Frontal cortex (tissue), 4 donors: ENCODE measurements at places on chromosomes 11 and 22.

DNA sequence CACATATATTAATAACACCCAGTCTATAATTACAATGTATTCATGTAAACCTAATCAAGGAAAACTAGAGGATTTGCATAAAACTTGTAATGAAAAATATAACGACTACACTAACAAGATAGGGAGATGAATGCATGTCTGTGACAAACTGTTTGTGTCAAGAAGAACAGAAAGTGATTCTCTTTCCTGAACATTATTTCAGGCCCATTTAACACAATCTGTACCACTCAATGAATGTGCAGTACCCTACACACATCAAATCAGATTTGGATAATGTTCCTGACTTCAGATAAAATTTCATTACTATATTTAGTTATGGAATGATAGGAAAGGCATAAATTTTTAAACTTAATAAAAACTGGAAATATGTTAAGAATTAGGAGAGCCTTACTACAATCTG is 93.1 kb downstream of the CADM1 start:
- no peak for DNase-seq

DNA sequence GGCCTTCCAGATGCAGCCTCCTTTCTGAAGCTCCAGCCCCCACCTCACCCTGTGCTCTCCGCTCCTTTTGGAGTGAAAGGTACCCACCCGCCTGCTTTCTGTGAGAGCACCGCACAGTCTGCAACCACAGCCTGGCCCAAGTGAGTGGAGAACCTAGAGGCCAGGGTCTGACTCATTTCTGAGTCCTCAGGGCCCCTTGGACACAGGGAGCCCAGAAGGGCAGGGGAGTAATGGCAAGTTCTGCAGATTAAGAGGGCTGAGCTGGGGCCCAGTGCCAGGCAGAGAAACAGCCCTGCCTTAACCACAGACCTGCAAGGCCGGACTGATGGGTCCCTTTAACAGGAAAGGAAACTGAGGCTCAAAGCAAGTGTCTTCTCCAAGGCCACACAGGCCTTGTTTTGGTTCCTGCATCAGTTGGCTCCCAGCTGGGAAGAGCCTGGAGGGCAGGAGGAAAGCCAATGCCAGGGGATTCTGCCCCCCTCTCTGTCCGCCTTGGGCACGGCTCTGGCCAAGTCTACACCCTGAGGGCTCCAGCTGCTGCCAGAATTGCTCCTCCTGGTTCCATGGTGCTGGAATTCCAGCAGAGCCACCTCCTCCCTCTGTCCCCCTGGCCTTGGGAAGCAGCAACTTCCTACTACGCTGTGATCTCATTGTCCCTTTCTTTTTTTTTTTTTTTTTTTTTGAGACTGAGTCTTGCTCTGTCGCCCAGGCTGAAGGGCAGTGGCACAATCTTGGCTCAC is 55.1 kb downstream of the CYTH4 start:
- no peak for DNase-seq

GRCh38 chr22:38272373-38273134 is at the start of gene TMEM184B:
TSS of gene TMEM184B (minus strand) at chr22:38273010. CDS start at chr22:38247961, 25,049 bp downstream.
- peak; percentile 94 for DNase-seq

DNA sequence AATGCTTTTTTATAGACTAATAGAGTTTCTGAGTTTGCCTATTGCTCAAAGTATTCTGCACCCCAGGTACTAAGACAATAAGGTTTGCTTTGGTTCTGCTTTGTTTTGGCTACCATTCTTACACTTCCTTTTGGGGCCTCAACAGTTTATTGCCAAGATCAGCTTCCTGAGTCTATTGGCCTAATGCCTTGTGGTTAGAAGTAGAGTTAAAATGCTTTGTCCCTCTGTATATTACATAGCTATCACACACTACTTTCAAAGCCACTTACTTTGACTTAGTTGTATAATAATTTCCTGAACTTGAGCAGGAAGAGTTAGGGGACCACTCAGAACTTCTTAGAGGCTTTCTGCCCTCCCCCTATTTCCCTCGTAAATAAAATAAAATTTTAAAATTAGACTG is 96.5 kb downstream of the DLG2 start:
- DNase-seq = no peak

DNA sequence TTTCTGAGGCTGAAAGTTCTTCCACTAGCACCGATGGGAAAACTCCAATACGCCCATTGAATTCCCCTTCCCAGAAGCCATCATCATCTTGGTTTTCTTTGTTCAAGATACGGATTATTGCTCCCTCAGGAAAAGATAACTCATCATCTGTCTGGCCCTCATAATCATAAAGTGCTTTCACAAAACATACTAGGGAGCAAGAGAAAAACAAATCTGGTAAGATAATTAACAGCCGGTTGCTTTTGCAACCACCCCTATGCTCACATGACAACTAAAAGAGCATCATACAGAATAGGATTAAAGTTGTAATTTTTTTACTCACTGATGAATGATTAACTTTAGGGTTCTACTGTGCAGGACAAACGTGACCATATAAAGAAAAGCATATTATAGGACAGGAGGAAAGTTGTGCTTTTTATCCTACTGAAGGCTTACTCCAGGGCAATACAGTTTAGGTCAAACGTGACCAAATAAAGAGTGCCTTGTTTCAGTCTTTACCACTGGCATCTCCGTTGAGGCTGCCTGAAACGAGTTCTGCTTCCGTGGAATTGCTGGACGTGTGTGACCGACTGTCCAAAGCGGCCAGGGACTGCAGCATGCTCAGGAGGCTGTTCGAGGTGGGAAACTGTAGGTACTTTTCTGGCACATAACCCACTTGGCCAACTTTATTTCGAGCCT is 28.6 kb downstream of the ATG16L2 start:
- no peak for DNase-seq

DNA sequence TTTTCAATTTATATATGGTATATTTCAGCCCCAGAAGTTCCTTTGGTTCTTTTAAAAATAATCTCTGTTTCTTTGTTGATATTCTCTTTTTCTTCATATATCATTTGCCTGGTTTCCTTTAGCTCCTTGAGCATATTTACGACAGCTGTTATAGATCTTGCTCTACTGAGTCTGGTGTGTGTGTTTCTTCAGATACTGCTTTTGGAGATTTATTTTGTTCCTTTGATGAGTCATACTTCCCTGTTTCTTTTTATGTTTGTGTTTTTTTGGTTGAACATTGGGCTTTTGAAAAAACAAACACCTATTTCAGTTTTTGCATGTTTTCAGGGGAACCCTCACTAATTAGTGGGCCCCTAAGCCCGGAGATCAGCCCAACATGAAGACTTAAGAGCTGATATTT is 23.3 kb downstream of the GLB1L2 start:
- no peak for DNase-seq

- no peak for DNase-seq
Measured at GRCh38 chr11:14713496-14714244, 70.1 kb downstream of the PDE3B start.

DNA sequence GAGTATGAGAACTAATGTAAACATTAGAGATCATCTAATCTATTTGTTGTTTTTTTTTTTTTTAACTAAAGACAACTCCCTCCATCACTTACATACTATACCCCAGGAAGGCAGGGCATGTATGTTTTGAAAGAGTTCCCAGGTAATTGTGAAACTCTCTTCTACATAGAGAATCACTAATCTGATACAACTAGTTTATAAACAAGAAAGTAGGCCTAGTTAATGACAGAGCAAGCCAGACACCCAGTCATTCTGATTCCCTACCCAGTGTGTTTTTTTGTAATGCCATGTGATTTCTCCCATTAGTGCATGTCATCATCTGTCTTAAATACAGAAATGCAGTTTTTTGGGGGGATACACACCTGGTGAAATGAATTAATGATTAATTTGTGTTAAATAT is 120.9 kb downstream of the C11orf65 start:
- no peak for DNase-seq

- DNase-seq = no peak
Measured at GRCh38 chr11:112661146-112661545, 300.1 kb upstream of the NCAM1 start.
